Stimulated activated CD8-positive, alpha-beta memory T cell treated with anti-CD3 and anti-CD28 coated beads, Interleukin-7, amount 100 ng/mL, for 48 hours (primary cell): ENCODE measurements at places on chromosomes 13 and 19.

DNA sequence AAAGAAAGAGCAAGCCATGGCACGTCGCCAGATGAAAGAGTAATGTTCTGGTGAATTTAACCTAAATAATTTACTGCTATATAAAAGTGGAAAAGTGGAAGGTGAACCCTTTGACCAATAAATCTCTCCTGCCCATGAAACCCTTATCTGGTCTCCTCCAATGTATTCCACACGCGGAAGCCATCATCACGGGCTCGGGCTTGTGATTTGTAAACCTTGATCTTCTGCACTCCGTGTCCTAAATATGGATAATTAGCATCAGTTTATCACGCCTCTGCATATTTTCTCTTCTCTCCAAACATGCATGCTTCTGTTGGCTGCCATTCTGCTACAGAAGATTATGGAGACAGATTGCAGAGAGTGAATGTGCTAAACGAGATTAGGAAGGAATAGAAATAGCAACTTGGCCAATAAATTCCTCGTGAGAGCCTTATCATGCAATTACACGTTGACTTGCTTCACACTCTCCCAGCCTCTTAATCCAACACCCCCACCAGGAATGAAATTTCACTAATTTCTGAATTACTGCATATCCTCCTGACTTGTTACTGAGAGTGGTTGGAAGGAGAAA lies 34.5 kb downstream of the SOX1 start:
- DNase-seq: no peak

GRCh38 chr19:2575734-2576481 lies 100.0 kb downstream of the GADD45B start:
- no peak for DNase-seq

DNA sequence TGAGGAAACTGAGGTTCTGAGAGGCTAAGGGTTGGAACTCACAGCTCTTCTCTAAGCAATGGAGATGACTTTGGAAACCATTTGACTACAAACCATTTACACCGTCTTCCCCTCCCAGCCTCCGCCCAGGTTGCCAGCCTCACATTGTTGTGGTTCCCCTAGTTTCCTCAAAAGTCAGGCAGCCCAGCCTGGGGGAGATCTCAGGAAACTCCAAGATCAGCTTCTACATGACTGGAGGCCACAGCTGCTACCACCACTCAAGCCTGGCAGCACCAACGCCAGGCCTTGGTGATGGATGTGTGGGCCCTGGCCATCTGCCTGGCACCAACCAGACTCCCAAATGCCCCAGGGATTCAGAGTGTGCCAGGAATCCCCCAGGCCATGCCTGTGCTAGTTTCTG lies 207.9 kb downstream of the TSHZ3 start:
- no peak for DNase-seq

- DNase-seq: peak; percentile 2
Measured at GRCh38 chr13:41222259-41222852, 28.0 kb upstream of the KBTBD7 start.

DNA sequence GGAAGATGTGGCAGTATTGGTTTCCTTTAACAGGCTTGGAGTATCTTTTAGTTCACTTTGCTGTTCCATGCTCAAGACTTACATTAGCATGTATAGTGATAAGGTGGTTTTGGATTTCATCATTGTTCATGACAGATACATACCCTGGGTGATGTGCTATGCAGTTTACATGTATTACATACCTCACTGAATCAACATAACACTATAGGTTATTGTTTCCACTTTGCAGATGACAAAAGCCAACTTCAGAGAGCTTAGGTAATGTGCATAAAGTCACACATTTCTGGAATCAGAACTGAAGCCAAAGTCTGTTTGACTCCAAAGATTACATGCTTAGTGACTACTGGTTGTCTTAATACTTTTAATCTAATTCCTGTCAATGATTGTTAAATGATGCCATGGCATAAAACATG lies 7.1 kb downstream of the COMMD6 start:
- DNase-seq: no peak

GRCh38 chr19:23882493-23882892 lies 32.2 kb upstream of the ZNF726 start:
- no peak for DNase-seq

DNA sequence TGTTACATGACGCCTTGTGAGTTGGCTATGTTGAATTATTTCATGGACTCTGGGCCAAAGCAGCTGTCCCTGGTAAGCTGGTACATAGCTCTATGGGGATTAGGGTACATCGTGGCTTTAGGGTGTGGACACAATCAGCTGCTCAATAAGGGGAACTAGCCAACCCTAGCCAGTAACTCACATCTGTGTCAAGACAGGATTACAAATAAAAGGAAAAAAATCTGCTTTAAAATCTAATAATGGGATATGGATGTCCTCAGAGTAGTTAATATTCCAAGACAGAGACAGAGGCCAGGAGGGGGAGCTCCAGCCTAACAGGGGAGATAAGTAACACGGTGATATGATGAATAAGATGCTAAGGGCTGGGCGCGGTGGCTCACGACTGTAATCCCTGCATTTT lies 21.1 kb upstream of the ZNF766 start:
- DNase-seq: no peak

GRCh38 chr13:101841698-101842097 lies 389.2 kb downstream of the ITGBL1 start:
- no peak for DNase-seq

- DNase-seq: no peak
Measured at GRCh38 chr13:76425935-76426334, 460.3 kb downstream of the KCTD12 start.

DNA sequence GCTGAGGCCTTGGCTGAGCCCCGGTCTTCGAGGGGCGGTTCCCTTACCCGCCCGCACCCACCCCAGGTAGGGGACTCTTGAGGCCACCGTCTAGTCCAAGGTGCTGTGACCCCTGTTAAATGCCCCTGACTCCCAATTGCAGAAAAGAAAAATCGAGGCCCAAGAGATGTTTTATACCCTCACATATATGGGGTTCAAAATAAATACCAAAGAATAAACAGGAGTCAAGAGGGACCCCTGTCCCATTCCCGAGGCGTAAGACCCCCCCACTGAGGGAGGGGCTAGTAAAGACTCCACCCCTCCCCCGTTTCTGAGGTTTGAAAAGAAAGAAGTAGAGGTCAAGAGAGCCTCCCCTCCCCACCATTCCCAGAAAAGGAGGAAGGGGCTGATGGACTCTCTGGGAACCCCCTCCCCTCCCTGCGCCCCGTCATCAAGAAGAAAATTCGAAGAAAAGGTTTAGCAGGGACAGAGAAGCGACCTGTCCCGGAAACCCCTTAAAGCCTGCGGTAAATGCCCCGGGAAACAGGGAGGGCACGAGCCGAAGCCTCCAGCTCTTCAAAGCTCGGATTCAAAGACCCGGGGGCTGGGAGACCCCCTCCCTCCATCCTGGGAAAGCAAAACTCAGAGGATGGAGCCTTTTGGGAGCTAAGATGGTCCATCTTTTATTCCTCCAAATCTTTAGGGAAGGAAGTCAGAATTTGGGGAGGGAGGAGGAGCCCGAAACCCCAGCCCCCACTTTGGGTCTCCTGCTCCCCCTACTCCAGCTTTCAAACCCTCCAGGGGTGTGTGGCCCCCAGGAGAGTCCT lies 755 bp upstream of the RAB3A start:
- DNase-seq: no peak

- DNase-seq: no peak
Measured at GRCh38 chr13:35768073-35768472, 291.6 kb upstream of the MAB21L1 start.

DNA sequence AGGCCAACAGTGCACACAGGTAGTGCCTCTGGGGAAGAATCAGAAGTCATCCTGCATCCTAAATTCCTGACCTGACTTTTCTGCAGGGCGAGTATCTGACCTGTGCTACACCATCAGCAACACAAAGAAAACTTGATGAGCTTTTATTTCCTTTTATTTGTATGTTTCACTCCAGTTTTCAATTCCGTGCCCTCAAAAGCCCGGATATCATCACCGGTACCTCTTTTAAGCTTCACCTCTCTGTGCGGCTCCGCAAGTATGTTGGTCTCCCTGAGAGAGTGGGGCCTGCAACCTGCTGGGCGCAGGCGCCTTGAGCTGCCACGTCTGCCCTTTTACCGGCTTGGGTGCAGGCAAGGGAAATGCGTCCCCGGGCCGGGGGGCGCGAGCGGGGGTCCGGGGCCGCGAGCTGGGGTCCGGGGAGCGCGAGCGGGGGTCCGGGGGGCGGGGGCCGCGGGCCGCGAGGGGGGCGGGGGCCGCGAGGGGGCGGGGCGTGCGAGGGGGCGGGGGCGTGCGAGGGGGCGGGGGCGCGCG lies 4.3 kb upstream of the DUXA start:
- no peak for DNase-seq

GRCh38 chr13:97249093-97249795 lies 27.1 kb downstream of the MBNL2 start:
- DNase-seq: no peak

GRCh38 chr13:50123002-50123401 lies 107.8 kb downstream of the KCNRG start:
- DNase-seq: no peak

GRCh38 chr13:53873558-53873957 lies 844.9 kb downstream of the OLFM4 start:
- no peak for DNase-seq

GRCh38 chr13:113882716-113883115 lies 18.8 kb upstream of the GAS6 start:
- no peak for DNase-seq

GRCh38 chr13:21897161-21897560 lies 226.3 kb downstream of the FGF9 start:
- no peak for DNase-seq

GRCh38 chr13:102441085-102441484 lies 39.2 kb upstream of the FGF14 start:
- no peak for DNase-seq

GRCh38 chr19:47723581-47723940 lies 10.3 kb downstream of the EHD2 start:
- DNase-seq: no peak

GRCh38 chr19:28999724-29000433 lies 213.1 kb downstream of the UQCRFS1 start:
- DNase-seq: no peak

GRCh38 chr13:76803831-76804230 lies 82.4 kb downstream of the KCTD12 start:
- DNase-seq: no peak

- DNase-seq: no peak
Measured at GRCh38 chr13:52405369-52405766, 604 bp downstream of the THSD1 start.

DNA sequence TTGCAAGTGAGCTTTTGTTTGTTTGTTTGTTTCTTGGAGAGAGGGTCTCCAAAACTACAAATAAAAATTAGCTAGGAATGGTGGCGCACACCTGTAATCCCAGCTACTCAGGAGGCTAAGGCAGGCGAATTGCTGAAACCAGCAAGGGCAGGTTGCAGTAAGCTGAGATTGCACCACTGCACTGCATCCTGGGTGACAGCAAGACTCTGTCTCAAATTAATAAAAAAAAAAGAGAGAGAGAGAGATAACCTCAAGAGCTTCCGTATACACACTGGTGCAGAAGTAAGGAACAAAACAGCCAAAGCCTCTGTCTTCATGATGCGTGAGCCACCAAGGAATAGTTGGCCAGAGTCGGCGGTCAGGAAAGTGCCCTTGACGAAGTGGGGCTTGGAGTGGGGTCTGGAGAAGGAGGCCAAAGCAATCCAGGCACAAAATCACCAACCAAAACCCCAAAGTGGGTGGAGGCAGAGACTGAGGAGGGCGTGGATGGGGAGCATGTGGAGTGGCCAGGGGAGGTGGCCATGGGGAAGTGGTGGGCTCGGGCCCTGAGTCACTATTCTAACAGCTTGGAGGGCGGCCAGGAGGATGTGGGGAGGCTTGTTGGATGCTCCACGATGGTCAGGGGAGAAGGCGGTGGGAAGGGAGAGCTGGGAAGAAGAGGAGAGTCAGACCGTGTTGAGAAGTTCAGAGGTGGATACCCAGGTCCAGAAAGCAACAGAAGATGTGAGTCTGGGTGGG lies 21.2 kb upstream of the TOMM40 start:
- DNase-seq: no peak

GRCh38 chr13:44278166-44278565 lies 95.5 kb upstream of the SERP2 start:
- DNase-seq: no peak

GRCh38 chr19:35861640-35862160 lies 5.0 kb downstream of the KIRREL2 start:
- DNase-seq: no peak

DNA sequence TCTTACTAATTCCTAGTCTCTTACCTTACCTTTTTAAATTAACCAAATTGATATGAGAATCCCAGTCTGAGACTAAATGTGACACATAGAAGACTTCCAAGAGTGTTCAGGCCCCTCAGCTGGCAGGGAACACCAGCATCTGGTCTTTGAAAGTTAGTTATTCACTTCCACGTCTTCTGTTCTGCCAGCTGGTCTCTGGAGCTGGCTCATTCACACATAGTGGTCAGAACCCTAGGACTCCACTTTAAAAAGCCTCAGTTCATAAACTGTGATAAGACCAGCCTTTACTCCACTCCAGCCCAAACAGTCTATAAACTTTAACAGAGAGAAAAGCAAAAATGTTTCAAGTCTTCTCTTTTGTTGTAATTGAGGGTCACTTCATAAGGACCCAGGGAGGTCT lies 263.0 kb downstream of the DCT start:
- DNase-seq: no peak

DNA sequence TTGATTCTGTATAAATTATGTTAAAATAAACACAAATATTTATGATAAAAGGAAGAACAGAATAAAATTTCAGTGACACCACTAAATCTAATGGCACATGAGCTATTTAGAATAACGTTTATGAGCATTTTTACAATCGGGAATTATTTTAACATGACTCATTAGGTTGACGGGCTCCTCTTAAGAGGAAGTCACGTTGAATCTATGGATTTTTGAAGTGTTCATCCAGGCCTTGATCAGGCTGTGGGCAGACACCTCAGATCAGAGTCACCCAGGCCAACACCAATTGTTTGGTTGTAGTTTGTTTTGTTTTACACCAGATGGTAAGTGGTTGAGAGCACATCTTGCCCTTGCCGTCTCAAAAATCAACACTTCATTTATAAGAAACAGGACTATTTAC lies 257.8 kb downstream of the FOXO1 start:
- DNase-seq: no peak

- no peak for DNase-seq
Measured at GRCh38 chr19:12706332-12706718, 9.9 kb upstream of the FBXW9 start.

DNA sequence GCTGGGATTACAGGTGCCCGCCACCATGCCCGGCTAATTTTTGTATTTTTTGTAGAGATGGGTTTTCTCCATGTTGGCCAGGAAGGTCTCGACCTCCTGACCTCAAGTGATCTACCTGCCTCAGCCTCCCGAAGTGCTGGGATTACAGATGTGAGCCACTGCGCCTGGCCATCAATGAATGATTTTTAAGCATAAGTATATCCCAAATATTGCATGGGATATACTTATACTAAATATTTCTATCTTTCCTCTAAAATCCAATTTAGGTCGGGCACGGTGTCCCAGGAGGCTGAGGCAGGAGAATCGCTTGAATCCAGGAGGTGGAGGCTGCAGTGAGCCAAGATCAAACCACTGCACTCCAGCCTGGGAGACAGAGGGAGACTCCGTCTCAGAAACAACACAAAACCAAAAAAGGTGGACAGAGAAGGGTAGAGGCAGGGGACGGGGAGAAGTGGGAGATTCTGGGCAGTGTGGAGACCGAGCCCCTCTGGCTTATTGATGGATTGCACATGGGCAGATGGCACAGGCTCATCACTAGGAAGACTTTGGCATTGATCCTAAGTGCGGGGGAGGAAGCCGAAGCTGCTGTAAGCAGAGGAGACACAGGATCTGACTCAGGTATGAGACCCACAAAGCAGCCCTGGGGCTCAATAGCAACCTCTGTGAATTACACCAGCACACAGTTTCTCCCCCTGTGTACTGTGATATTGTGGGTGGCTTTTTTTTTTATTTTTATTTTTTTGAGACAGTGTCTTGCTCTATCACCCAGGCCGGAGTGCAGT lies 13.5 kb downstream of the ARRDC5 start:
- no peak for DNase-seq
